GM12878 (cell line): ENCODE measurements at places on chromosomes 16 and 17. TPM values are rescaled to one million over a fixed set of nuclear protein-coding genes. Genes with fewer than 3 reads are reported as not detected.

DNA sequence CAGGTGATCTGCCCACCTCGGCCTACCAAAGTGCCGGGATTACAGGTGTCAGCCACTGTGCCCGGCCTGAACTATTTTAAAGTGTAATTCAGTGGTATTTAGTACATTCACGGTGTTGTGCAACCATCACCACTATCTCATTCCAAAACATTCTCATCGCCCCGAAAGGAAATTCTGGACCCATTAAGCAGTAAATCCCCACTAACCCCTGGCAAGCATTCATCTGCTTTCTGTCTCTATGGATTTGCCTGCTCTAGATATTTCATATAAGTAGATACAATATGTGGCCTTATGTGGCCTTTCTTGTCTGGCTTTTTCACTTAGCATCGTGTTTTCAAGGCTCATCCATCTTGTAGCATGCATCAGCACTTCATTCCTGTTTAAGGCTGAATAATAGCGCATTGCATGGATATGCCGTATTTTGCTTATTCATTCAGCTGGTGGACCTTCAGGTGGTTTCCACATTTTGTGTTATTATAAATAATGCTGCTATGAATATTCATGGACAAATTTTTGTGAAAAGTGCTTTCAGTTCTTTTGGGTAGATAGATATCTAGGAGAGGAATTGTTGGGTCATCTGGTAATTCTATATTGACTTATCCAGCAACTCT, 8.4 kb upstream of the HERPUD1 start:
- DNase-seq = no peak

GRCh38 chr16:74633686-74634085, 26.8 kb upstream of the GLG1 start:
- no peak for DNase-seq

DNA sequence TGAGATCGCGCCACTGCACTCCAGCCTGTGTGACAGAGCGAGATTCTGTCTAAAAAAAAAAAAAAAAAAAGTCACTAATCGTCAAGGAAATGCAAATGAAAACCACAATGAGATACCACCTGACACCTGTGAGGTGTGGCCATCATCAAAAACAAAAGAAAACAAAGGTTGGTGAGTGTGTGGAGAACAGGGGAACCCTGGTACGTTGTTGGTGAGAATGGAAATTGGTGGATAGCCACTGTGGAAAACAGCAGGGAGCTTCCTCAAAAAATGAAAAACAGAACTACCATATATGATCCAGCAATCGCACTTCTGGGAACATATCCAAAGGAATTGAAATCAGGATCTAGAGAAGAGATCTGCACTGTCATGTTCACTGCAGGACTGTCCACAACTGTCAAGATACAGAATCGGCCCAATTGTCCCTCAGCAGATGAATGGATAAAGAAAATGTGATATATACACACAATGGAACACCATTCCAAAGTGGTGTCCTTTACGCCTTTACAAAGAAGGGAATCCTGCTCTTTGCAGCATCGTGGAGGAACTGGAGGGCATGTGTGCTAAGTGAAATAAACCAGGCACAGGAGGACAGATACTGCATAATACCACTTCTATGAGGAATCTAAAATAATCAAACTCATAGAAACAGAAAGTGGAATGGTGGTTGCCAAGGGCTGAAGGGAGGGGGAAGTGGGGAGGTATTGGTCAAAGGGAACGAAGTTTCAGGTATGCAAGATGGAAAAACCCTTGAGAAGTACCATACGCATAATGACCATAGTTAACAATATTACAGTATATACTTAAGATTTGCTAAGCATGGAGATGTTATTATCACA, 63.5 kb upstream of the PLCG2 start:
- DNase-seq = peak; percentile 77

DNA sequence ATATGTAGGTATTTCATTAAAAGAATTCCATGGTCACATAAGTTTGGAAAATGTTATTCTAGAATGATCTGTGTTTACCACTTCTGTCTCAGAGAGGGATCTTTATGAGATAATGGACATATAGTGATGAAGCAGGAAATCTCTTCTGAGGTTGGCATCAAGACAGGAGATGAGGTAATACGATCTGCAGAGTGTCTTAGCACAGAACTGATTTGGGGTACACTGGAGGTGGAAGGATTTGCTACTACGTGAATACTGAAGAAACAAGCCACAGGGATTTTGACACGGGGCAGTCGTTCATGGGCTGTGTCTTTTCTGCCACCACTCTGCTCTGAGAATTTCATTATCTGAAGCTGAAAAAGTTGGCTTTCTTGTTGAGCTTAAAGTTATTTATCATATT, 5.5 kb downstream of the CBFB start:
- DNase-seq = no peak

- DNase-seq = no peak
Observed at GRCh38 chr17:82309656-82310570, 7.5 kb downstream of the CD7 start.

GRCh38 chr16:77211880-77212740, 12.9 kb downstream of the SYCE1L start:
- DNase-seq = no peak

GRCh38 chr16:86513471-86514277, 3.3 kb downstream of the FOXF1 start:
- no peak for DNase-seq

DNA sequence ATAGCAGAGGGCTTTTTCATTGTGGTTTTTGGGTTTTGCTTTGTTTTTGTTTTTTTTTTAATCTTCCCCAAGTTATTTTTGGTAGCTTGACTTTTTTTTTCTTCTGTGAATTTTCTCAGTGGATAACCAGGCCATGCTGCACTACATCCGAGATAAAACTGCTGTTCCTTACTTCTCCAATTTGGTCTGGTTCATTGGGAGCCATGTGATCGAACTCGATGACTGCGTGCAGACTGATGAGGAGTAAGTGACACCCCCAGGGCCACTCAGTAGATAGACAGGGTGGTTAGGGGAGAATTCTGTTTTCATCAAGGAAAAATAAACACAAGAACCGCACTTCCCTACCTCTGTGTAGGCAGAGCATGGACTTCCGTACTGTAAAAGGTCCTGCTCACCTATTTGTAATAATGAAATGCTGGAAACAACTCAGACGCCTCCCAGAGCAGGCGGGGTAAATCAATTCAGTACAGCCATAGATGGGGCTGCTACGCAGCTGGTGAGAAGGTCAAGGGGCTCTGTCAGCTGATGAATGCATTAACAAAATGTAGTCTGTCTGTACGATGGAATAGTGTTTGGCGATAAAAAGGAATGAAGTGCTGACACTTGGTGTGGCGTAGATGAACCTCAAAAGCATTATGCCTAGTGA, 28.6 kb downstream of the CLEC16A start:
- no peak for DNase-seq

DNA sequence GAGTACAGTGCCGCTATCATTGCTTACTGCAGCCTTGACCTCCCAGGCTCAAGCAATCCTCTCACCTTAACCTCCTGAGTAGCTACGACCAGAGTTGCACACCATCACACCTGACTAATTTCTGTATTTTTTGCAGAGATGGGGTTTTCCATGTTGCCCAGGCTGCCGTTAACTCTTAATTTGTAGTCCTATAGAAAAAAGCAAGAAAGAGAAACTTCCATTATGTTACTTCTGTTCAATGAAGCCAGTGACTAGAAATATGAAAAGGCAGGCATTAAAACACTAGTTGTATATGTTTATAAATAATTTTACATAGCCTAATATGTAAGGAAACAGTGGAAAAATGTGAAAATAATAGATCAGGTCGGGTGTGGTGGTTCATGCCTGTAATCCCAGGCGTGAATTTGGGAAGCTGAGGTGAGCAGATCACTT, 9.7 kb downstream of the RAD51C start:
- peak; percentile 73 for DNase-seq

GRCh38 chr17:17492085-17492484, 4.1 kb downstream of the RASD1 start:
- DNase-seq = no peak

RAB26 gene
- 0.33 and 0.53 TPM in 2 replicates for total RNA-seq

CCL23 gene
- not detected in 2 replicates for total RNA-seq

HSDL1 gene
- total RNA-seq = 5.5 and 6.8 TPM in 2 replicates

NDUFAF8 gene
- 95.6 and 99.9 TPM in 2 replicates for total RNA-seq
